Ascending aorta (tissue), 2 donors: ENCODE measurements at places on chromosomes 11 and 22.

DNA sequence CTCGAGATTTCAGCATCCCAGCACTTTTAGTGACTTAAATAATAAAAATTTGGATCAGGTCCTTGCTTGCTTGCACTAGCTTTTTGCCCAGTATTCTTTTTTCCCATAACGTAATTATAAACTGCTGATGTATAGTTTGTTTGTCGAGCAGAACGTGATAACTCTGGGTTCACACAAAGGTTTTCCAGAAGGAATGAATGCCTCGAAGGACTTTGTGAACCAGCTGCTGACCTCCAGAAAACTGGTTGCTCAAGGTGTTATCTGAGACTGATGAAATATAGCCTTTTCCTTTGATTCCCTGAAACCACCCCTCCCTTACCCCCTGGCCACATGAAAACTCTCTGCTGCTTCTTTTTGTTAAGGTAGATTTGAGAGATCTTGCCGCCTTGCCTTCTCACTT is 229.1 kb upstream of the CARD18 start:
- no peak overlapping the region for H3K27ac ChIP-seq
- no peak overlapping the region for H3K4me3 ChIP-seq
- no peaks in the 10 kb centered on the region for H3K36me3 ChIP-seq
- no peaks in the 10 kb centered on the region for H3K4me1 ChIP-seq

- H3K4me1 ChIP-seq: no peaks in the 10 kb centered on the region
- no peaks in the 10 kb centered on the region for H3K27me3 ChIP-seq
Measured at GRCh38 chr11:134164490-134165370, 59.0 kb downstream of the NCAPD3 start.

GRCh38 chr22:35743326-35743860 is 25.7 kb downstream of the APOL5 start:
- no peaks in the 10 kb centered on the region for H3K27me3 ChIP-seq
- DNase-seq: no peak
- peaks cover 7% of the 10 kb centered on the region for H3K4me1 ChIP-seq
- no peak overlapping the region for H3K4me3 ChIP-seq

DNA sequence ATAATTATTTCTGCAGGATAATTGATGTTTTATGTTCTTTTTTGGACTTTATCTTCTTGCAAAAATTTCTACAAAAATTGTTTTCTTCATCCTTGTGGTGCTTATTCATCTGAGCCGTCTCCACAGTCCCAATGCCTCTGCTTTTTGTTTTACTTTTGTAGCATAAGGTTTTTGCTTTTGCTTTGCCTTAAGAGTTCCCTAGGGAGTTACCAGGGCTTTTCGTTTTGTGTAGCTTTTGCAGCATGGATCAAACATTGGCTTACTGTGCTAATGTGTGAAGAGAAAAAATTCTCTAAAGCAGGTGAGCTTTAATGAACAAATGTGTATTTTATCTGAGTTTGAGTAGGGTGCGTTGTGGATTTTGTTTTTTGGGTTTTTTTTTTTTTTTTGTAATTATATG is 11.8 kb downstream of the XBP1 start:
- no peak for DNase-seq
- H3K27ac ChIP-seq: no peak overlapping the region
- no peak overlapping the region for H3K4me3 ChIP-seq
- peaks cover 63% of the 10 kb centered on the region for H3K36me3 ChIP-seq

GRCh38 chr11:119015054-119015611 is 3.0 kb downstream of the RPS25 start:
- peaks cover 24% of the 10 kb centered on the region for H3K4me1 ChIP-seq
- no peak overlapping the region for H3K4me3 ChIP-seq
- no peaks in the 10 kb centered on the region for H3K27me3 ChIP-seq
- no peak overlapping the region for H3K27ac ChIP-seq
- no peak for DNase-seq
- peaks cover 47% of the 10 kb centered on the region for H3K36me3 ChIP-seq
